ENCODE measurements at places on chromosomes 7 and 10.

DNA sequence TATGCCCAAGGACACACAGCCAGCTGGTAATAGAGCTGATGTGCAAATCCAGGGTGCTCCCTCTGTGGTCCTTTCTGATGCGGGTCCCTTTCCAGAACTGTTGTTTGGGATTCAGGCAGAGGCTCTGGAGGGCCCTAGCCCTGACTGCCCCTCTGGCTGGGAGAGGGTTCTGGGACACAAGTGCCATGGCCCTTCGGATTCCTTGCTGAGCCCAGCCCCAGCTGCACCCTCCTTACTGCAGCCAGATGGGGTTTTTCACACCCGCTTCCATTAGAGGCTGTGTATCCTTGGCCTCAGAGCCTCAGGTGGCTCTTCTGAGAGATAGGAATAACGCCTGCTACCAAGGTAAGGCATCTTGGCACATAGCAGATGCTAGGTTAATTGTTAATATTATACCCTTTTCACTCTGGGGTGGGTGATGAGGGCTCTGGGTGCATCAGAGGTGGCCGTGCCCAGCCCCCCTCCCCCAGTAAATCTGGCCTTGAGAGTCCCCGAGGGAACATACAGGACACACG, 89.8 kb upstream of the LRRC4 start:
- no peak for DNase-seq

GRCh38 chr7:10918093-10918590, 55.5 kb upstream of the PHF14 start:
- DNase-seq = no peak

GRCh38 chr7:155583636-155584035, 37.3 kb upstream of the CNPY1 start:
- DNase-seq = no peak

DNA sequence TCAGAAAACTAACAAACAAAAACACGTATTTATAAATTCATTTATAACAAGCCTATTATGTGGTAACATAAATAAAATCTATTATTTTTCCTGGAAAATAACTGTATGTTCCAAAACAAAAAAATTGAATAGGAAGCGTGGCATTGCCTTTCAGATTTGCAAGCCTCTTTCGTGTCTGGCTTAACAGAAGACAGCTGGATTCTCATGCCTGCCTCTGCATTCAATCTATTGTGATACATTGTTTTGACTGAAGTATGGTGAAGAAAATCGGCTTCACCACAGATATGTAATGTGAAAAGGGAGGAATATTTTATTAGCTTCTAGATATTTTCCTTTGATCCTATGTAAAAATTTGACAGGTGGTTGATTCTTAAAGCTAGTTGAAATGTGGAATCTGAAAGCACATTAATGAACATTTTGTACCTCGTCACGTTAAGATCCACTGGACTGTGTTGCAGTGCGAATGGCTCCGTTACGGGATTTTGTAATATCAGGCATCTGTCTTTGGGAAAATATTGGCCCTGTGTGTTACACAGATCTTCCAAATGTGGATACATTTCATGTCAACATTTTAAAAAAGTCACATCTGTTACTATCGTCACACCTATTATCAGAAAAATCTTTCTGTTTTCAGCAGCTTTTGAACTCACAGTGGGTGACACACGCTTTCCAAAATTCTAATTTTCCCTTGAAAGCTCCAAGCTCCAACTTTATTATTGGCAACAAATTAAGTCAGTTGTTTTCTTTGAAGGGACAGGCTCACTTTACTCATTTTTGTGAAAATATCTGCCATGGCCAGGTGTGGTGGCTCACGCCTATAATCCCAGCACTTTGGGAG, 26.2 kb downstream of the PALD1 start:
- no peak for DNase-seq

GRCh38 chr10:60162631-60163030, 227.0 kb downstream of the ANK3 start:
- no peak for DNase-seq

GRCh38 chr10:11533328-11533781, 78.1 kb downstream of the USP6NL start:
- no peak for DNase-seq

- DNase-seq = no peak
Observed at GRCh38 chr7:22586786-22587140, 86.8 kb upstream of the STEAP1B start.

DNA sequence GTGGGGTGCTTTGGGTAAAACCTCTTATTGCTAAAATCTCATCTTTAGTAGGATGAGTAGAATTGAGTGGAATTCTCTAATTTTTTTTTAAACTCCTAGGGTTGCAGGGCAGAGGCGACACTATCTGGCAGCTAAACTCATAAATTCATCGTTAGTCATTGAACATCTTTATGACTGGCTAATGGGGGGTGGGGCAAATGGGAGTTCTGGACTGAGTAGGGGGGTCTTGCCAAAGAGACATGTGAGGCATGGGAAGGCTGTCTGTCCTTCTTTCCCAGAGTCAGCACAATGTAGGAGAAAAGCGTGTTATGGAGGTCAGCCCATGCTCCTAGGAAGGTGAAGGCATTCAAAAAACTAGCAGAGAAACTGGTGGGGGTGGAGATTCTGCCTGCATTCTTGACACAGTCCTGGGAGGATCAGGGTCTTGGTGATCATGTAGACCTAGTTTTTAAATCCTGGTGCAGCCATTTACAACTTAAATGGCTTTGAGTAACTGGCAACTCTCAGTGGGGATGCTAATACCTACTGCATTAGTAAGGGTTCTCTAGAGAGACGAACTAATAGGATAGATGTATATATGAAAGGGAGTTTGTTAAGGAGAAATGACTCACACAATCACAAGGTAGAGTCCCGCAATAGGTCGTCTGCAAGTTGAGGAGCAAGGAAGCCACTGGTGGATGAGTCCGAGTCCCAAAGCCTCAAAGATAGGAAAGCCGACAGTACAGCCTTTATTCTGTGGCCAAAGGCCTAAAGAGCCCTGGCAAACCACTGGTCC, 47.7 kb downstream of the EMX2 start:
- DNase-seq = no peak

- no peak for DNase-seq
Observed at GRCh38 chr10:126235091-126235978, 152.9 kb downstream of the ADAM12 start.

DNA sequence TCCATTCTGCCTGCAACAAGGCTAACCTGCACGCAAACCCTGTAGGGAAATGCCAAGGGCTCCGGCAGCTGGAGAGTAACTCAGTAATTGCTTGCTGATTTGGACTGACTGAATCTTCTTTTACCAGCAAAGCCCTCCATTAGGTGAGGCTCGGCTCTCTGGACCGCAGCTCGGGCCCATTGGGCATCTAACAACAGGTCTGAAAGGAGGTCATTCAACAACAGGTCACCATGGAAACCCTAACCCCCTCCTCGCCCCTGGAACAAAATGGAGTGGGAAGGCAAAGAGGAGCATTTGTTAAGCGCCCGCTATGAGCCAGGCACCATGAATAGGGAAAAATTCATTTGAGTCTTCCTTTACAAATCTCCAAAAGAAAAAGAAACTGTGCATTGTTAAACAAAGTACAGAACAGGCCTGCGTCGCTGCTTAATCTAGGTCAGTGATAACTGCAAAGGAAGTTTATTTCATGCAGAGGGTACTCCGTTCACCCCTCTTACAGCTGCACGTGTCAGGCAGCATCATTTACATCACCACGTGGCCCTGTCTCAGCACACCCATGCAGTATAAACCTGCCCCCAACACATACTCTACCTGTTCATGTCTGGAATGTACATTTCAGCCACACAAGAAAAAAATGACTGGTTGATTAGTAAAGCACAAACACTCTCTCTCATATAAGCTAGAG, 248.8 kb upstream of the NEBL start:
- no peak for DNase-seq

DNA sequence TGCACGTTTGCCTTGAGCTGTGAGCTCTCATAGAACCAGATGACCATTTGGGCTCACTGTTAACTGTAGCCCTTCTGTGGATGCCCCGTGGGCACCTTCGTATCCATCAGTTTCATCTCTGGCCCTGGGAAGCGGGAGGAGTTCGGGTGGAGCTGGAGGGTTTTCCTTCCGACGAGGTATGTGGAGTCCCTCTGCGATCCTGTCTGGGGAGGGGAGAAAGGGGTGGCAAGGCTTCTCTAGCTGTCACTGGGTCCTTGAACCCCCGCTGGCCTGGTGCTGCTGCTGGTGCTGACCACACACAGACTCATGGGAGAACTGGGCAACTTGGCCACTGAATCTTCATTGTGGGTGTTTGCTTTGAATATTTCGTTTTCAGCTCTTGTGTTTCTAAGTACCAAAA, 32.7 kb downstream of the INPP5A start:
- DNase-seq = no peak

Measured in stimulated activated CD4-positive, alpha-beta T cell treated with anti-CD3 and anti-CD28 coated beads, TNF-alpha, amount 100 ng/mL, for 24 hours (primary cell).